ENCODE measurements at places on chromosomes 2 and 18.

- DNase-seq: no peak
Observed at GRCh38 chr18:31049189-31049588, 6.6 kb upstream of the DSC3 start.

GRCh38 chr2:157302492-157303099 lies 23.0 kb downstream of the ERMN start:
- no peak for DNase-seq

DNA sequence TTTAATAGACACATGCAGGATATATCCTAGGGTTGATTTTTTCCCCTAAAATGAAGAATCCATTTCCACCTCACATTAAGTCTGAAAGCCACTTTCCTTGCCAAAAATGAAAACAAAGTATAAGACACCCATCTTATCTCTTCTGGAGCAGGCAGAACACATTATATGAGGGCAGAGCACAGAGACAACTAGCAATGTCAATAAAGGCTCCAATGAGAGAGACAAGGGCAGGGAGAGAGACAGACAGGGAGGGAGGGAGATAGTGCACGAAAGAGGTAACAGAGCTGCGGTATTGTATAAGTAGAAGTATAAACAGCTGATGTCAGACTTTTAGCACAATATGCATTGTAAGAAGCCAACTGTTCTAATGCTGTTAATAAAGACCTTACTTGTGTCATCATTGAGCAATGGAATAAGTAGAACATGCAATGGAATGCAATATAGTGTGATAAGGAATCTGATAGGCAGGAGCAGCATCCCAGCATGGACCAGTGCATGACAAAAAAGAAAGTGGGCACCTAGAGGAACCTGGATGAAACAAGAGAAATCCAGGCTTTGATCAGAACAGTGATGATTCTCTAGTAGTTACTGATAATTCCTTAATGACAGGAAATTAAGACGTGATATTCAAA lies 150.6 kb upstream of the TCF4 start:
- DNase-seq: no peak

- no peak for DNase-seq
Observed at GRCh38 chr2:224525774-224526173, 59.4 kb downstream of the CUL3 start.

DNA sequence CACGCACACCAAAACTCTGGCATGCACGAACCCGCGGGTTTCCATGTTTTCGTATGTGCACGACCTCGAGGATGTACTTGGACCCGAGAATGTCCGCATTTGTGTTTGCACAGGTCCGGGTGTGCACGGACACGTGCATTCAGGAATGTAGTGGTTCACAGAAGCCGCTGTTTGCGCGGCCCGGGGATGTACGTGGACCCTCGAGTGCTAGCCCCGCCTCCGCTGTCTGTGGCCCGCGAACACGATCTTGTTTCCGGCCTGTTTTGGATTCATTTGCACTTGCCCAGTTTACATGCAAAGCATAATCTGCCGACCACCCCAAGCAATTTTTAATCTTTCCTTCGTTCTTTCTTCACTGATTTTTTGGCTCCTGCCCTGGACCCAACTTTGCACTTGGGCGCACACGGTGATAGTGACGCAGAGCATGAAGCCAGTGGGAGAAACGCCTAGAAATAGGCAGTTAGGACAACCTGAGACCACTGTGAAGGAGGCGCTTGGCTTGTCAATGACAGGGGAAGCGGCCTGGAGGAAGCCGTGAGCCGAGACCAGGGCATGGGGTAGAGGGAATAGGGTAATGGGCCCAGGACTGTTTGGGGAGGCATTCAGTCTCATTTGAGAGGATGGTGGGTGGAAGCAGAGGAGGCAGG lies 45.4 kb upstream of the PTMA start:
- DNase-seq: no peak

DNA sequence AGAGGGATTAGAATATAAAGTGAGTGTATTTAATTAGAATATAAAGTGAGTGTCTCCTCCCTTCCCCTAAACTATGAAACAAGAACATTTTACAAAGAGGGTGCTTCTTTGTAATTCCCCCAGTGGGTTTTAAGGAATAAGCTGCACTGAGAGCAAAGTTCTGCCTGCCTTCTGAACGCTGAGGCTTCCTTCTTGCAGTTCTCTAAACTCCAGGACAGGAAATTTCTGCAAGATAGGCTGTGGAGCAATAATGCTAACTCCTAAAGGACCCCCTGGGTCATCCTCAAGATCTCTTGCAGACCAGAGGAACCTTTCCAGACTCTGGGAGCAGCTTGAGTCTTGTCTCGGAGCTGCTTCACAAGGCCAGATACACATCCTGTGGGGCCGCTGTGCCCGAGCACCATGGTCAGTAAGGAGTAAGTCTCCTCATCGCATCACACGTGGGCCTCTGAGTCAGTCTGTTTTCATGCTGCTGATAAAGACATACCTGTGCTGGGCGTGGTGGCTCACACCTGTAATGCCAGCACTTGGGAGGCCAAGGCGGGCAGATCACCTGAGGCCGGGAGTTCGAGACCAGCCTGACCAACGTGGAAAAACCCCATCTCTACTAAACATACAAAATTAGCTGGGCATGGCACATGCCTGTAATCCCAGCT lies 87.5 kb upstream of the KCNE4 start:
- no peak for DNase-seq

All from progenitor cell of endocrine pancreas (in vitro differentiated cells).